ENCODE measurements at places on chromosomes 4 and X. TPM values are rescaled to one million over a fixed set of nuclear protein-coding genes. Genes with fewer than 3 reads are reported as not detected.
A peak's percentile ranks its signal among the peaks of the same experiment; 100 is the strongest.

DNA sequence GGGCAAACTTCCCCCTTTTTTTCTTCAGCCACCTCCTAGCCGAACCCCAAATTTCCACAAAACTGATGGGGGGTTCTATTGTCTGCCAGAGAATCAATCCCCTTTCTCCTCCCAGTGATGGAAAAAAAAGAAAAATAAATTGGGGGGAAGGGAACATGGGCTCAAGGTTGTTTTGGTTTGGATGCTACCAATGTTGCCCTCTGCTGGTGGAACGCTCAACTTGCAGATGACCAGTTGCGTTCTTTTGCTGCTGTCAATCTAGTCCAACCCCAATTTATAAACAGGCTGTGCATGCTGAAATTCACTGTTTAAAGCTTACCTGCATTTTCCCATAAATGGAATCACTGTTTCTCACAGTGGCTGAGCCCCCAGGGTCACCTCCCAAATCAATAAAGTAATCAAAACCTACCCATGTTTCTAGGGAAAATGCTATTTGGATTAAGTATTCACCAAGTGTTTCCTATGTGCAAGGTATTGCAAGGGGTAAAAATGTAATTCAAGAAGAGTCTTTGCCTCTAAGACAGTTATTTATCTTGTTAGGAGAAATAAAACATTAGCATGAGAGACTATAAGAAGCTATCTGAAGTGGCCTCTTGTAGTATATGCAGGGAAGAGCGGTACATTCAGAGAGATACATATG, 116.7 kb upstream of the TMEM164 start:
- DNase-seq: peak; percentile 15

DNA sequence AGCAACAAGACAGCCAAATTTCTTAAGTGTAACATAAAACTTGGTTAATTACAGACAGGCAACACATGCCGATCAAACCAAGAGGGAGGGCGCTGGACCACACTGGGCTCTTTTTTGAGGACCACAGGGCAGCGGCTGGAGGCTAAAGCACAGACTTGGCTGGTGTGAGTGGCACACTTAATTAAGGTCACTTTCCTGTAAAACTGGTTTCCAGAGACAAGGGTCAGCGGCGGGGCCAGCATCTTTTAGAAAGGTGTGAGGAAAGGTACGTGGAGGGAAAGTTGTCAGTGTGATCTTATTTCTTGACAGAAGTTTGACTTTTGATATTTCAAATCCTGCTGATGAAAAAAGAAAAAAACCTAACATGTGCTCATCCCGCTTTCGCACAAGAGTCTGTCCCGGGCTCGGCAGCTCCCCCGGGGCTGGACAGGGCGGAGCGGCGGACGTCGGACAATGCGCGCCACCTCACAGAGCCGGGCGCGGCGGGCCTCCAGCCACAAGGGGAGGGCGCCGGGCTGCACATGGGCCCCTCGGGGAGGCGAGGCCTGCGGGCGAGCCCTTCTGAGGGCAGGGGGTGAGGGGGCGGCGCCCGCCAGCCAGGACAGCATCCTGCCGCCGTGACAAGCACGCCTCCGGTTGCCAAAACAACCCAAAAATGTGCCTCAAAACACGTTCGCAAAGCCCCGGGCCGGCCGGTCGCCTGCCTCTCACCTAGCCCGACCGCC, 660 bp upstream of the HSPA4L start:
- peak; percentile 5 for DNase-seq

DNA sequence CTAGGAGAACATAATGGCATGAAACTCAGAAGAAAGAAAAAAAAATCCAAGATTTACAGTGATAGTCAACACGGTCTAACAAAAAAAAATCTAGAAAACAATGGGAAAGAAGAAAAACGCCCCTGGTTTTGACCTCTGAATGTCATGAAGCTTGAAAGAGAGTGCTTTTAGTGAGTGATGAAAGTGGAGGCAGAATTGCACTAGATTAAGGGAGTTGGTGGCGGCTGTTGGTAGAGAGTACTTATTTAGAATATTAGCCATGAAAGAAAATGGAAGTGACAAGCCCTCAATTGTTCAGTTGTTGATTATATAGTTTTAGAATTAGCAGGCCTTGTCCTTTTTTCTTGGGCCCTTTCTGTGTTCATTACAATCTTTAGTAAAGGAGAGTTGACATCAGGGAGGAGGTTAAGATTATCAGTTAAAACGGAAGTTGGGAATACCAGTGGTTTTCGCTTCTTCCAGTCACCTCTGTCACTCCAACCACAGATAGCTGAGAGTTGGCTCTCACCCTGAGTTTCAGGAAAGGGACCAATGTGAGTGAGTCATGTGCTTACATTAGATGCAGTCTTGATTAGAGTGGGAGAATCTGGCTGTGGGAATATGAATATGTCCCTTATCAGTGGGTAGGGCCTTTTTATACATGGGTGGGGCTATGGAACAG, 29.7 kb downstream of the EREG start:
- no peak for DNase-seq

- no peak for DNase-seq
Observed at GRCh38 chrX:124594017-124594651, 247.8 kb downstream of the SH2D1A start.

- DNase-seq: no peak
Observed at GRCh38 chr4:165439344-165439743, 60.5 kb downstream of the CPE start.

DNA sequence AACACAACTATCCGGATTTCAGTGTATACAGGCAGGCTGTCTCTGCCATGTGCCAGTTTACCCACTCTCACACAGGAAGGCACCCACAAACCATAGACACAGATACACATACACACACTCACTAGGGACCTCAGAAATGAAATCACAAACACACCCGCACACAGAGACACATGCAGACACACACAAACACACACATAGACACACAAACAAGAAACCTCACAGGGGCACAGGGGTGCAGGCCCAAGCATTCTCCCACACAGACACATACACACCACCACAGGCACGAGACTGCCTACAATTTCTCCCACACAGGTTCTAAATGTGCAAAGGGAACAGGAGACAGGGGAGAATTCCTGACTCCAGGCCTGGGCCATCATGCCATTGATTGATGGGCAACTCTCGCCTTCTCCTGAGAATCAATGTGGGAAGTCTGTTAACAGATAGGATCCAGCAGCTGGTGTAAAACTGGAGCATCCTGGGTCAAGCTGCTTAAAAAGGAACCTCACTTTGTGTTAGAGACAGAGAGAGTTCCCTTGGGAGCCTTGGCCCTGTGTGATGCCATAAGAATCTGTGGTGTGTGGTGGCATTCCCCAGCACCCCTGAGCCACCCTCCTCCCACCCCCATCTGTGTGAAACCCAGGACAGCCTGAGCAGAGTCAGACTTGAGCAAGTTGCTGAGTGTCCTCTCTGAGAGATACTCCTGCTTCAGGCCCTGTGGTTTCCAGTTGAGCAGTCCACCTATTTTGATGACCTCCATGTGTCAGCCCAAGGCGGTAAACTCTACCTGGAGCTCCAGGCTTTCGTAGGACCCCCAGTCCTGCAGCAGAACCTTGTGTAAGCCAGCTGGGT, 33.9 kb downstream of the NBDY start:
- DNase-seq: no peak

DNA sequence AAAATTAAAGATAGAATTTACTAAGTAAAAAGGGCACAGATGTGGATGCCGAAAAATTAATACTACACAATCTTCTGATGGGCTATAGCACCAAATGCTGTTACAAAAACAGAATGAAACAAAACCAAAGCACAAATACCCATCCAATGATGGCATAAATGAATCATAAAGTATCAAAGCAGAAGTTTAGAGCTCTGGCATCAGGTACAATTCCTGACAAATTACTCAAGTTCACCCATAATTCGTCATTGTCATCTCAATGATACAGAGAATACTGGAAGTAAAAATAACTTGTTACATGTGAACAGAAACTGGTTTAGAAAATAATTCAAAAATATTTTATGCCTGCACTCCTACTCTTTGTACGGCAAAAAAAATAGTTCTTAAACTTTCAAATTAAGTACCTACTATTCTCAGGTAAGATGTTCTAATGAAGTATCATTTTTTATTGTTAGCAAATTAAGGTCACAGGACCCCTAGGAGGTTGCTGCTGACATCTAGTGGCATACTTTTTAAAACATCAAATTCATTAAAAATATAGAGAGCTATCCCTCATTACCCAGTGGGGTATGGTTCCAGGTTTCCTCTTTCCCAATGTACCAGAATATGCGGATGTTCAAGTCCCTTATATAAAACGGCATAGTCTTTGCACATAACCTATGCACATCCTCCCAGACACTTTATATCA, 126.1 kb downstream of the INPP4B start:
- peak; percentile 66 for DNase-seq

DNA sequence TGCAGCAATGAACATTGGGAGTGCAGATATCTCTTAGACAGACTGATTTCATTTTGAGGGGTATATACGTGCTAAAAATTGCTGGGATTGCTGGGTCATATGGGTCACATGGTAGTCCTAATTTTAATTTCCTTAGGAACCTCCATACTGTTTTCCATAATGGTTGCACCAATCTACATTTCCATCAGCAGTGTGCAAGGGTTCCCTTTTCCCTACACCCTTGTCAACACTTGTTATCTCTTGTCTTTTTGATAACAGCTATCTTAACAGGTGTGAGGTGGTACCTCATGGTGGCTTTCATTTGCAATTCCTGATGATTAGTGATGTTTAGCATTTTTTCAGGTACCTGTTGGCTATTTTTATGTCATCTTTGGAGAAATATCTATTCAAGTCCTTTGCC, 57.0 kb downstream of the GPC3 start:
- DNase-seq: no peak

- DNase-seq: no peak
Observed at GRCh38 chr4:172865103-172865502, 303.5 kb upstream of the GALNT7 start.

DNA sequence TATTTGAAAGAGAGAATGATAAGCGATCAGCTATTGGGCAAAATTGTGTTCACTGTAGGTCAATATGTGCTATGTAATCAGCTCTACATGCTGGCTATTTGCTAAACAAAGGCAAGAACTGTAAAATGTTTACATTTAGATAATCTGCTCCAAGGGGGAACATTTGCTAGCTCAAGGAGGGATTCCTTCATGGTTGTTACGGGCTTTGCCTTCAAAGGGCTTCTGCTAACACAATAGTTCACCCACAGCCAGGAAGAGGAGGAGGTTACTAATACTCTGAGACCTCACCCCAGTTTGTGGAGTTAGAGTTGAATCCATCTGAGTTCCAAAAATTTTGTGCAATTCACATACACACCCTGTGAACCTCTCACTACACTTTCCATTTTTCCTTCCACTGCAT, 107.6 kb upstream of the BMP3 start:
- DNase-seq: no peak

DNA sequence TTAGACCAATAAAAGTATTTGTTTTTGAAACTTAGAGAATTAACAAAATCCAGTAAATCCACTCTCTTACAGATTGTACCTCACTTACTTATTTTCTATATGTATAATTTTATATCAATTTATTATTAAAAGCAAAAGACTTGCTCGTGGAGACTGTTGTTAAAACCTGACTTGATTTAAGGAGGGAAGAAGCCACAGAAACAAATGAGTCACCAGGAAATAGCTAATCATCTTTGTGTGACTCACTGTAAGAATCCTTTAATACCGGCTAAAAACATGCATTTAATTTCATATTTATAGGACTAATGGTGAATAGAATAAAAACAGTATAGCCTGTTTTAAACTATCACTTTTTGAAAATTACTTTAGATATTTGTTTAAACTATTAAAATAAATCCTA, 29.9 kb upstream of the UBE2NL start:
- DNase-seq: no peak

- no peak for DNase-seq
Observed at GRCh38 chrX:1558761-1559468, 21.9 kb upstream of the P2RY8 start.

- peak; percentile 23 for DNase-seq
Observed at GRCh38 chr4:169274033-169274432, 3.3 kb upstream of the SH3RF1 start.

Gene TSPAN7
- total RNA-seq: not detected

Gene CFAP47
- not detected for total RNA-seq

Gene SMR3B
- total RNA-seq: not detected

Gene ERCC6L
- total RNA-seq: 0.64 TPM

Gene BANK1
- total RNA-seq: 1.5 TPM

Gene ATOH1
- total RNA-seq: not detected

Gene ADH4
- total RNA-seq: not detected

Gene ODAPH
- total RNA-seq: not detected

Gene NPY5R
- not detected for total RNA-seq

Gene GATA1
- total RNA-seq: 0.67 TPM

Gene HHIP
- total RNA-seq: not detected
